ENCODE measurements at places on chromosomes 11 and 22.
A peak's percentile ranks its signal among the peaks of the same experiment; 100 is the strongest.

GRCh38 chr11:57072640-57073039 lies 83.9 kb downstream of the OR5AK2 start:
- no peak for DNase-seq

- DNase-seq = no peak
Measured at GRCh38 chr11:14418801-14419417, 59.9 kb upstream of the RRAS2 start.

GRCh38 chr11:61980783-61981541 lies 13.5 kb upstream of the FTH1 start:
- no peak for DNase-seq

DNA sequence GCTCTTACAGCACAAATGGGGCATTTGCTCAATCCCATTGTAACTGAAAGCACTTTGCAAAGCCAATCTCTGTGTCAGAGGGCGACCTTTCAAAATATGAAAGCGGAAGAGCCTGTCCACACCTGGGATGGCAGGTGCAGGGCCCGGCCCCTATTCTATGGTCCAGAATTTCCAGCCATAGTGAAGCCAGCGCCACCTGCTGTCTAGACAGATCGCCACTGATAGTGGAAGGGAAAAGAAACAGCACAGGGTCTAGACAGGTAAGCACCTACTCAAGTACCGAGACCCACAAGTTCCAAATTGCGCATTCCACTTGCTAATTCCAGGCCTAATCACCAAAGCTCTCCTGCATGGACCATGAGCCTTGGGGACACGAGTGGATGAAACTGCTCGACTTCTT lies 141.4 kb downstream of the NTM start:
- DNase-seq = no peak

DNA sequence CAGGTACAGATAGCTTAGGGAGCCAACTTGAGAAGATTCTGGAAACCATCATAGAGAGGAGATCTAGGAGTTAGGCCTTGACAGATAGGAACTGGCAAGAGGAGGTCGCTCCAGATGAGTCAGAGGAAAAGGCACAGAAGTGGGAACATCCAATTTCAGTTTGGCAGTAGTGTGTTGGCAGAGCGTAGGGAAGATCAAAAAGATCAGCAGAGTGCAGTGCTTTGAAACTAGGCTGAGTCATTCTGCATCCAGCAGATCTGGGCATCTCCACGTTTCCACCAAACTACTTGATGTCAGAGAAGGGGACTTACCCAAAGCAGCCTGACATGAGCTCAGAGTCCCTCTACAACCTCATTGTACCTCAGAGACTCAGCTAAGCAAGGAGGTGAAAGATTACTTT lies 58.5 kb downstream of the GAB4 start:
- DNase-seq = no peak

- DNase-seq = no peak
Measured at GRCh38 chr22:36086170-36086490, 57.5 kb upstream of the RBFOX2 start.

DNA sequence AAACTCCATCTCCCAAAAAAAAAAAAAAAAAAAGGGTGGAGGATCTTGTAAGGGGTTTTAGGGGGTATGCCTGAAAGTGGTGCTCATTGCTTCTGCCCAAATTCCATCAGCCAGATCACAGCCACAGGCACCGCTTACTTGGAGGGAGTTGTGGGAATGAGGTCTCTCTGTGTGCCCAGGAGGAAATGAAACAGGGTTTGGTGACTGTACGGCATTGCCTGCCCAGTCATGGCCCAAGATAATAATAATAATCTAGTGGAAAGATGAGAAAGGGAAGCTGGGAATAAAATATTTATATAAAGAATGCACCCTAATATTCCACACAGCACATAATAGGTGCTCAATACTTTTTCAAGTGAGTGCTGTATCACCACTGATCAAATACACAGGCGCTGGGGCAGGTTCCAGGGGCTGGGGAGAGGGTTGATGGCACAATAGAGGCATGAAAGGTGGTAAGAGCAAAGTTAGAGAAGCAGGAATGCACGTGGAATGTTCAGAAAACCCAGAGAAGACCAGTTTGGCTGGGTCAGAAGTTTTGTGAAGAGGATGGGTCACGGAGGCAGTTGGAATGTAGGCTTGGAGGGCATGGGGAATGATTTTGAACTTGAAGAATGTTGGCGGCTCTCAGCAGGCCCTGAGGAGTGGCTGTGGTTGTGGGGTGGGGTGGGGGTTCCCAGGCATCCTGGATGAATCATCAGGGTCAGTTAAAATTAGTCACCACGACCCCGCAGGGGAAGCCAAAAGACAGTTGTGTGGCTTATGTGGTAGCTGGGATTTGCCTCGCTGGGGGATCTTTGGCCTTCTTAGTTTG lies 12.5 kb upstream of the MB start:
- no peak for DNase-seq

- DNase-seq = peak; percentile 14
Measured at GRCh38 chr22:25388866-25389540, 169.6 kb downstream of the CRYBB2 start.

DNA sequence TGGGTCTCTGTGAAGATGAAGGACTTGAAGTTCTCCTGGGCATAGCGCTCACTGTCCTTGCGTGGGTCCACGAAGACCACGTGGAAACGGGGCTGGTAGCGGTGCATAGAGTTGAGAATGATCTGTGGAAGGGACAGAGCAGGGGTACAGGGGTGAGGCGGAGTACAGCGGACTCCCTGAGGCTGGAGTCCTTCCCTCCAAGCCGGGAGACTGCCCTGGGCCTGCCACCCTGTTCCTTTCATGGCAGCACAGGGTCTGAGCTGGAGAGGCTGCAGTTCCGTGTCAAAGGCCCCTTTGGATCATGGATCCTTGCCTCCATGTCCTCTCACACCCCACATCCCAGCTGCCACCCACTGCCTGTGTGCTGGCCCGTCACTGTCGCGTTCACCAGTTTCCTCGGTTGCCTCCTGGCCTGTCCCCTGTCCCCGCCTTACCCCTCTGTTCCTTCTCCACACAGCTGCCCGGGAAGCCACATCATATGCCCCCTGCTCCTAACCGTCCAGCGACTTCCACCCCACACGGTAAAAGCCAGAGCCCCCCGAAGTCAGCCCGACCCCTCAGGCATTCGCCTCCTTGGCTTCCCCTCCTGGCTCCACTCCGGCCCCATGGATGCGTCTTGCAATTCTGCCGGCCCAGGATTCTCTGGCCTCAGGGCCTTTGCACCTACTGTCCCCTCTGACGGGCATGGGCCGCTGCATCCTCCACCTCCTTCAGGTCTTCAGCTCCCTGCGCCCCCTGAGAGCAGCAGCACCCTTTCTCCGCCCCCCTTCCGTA lies 3.4 kb upstream of the NUDT8 start:
- DNase-seq = no peak

- no peak for DNase-seq
Measured at GRCh38 chr22:38612217-38613006, 42.4 kb upstream of the DMC1 start.

- DNase-seq = no peak
Measured at GRCh38 chr11:68312117-68312779, at the start of gene LRP5. Gene LRP5 (plus strand): TSS chr11:68312591. CDS start chr11:68312715, 124 bp downstream.

GRCh38 chr11:111021131-111021530 lies 224.4 kb upstream of the POU2AF2 start:
- DNase-seq = no peak

DNA sequence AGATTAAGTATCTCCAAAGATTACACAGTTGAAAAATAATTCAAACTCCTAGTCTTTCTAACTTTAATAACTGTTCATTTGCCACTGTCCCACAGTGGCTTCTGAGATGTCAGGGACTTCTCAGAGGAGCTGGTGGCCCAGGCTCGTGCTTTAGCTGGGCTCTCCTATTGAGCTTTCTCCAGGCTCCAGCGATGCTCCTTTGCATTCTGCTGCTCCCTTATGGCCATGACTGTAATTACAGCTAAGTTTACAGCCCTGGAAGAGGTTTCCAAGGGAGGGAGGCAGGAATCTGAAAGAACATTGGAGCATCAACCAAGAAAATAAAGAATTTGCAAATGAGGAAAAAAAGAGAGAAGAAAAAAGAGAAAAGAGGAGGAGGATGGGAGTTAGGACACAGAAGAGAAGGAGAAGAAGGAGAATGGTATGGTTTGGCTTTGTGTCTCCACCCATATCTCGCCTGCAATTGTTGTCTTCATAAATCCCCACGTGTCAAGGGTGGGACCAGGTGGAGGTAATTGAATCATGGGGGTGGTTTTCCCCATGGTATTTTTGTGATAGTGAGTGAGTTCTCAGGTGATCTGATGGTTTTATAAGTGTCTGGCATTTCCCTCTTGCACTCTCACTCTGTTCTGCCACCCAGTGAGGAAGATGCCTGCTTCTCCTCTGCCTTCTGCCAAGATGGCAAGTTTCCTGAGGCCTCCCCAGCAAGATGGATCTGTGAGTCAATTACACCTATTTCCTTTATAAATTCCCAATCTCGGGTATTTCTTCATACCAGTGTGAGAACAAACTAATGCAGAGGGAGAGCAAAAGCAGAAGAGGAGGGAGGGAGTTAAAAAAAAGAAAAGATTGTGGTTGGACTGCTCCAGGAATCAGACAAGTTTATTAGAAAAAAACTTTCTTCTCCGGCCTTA lies 857.0 kb downstream of the KCNA4 start:
- no peak for DNase-seq

GRCh38 chr22:40436505-40437431 lies 66.4 kb downstream of the SGSM3 start:
- DNase-seq = peak; percentile 71

DNA sequence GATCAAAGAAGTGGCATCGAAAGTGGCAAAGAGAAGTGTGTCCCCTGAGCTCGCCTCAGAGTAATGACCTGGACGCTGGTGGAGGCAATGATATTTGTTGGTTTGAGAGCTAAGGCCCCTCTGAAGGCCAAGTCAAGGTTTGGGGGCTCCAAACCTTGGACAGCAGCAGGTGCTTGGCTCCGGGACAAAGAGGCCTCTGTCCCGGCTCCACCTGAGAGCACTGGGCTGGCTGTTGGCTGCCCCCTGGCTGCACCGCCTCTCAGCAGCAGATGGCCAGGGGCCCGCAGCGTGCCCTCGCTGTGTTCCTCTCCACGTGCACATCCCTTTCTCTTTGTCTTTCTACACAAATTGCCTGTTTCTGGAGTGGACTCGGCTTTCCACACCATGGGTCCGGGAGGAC lies 301.3 kb downstream of the NTM start:
- no peak for DNase-seq

DNA sequence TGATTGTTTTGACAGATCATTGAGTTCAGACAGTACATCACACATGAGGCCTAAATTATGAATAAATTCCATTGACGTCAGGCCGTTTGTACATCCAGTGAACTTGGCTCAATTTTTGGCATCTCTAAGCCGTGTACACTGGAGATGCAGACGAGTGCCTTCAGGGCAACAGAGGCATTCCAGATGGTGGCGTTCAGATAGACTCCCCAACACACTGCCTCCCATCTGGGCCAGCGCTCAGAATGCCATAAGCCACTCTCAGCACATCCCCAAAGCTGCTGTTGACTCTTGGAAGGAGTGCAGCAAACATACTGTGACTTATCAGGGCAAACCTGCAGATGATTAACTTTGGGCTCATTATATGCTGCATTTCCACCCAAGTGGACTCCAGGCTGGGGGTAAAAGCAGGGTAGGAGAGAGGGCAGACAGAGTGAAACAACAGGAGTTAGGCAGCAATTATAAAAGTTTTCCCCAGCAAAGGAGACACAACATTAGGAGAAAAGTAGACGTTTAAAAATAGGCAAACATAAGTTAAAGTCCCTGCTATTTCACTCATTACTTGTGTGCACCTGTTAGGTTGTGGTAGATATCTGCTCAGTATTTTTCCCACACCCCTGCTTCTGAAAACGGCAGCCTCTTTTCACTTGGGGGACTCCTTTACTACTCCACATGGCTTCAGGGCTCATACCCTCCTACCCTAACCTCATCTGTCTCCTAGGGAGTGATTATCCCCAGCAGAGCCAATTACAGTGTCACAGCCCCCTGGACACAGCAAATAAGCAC lies 60.2 kb upstream of the PDE3B start:
- no peak for DNase-seq

DNA sequence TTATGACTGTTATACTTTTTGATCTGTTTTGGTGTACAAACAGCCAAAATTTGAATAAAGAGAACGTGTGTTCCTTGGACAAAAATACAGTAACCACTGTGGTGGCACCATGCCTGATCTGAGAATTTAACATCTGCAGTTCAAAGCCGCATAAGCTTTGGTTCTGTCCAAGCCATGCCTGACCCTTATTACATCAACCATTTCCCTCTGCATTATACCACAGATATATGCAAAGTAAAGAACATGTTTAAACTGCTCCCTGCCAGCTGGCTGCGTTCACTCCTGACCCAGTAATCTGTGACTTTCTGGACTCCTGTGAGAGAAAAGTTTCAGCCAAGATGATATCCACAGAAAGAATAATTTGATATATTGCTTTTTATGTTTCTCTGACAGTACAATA lies 890.5 kb upstream of the ANO3 start:
- no peak for DNase-seq

- peak; percentile 15 for DNase-seq
Measured at GRCh38 chr11:112174789-112175598, at the start of gene BCO2. Gene BCO2 (plus strand): TSS chr11:112175512. CDS start chr11:112175602, 90 bp downstream.

- no peak for DNase-seq
Measured at GRCh38 chr11:71080239-71081097, 171.9 kb downstream of the SHANK2 start.

DNA sequence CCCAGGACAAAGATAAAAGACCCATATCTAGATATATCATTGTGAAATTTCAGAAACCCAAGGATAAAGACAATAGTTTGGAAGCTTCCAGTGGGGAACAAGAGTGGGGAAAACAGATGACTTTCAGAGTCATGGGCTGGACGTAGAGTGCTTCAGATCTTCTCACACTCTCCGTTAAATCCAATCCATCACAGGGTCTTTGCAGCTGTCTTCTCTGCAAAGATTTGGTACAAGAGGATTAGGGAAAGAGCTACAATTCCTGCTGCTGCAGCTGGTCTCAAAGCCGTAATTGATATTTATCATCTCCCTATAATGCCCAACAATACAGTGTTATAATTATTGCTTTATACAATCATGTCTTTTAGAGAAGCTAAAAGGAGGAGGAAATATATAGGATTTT lies 63.4 kb upstream of the CLPB start:
- no peak for DNase-seq

Data from naive B cell (primary cell).